ENCODE measurements at places on chromosomes 4 and X. TPM values are rescaled to one million over a fixed set of nuclear protein-coding genes. Genes with fewer than 3 reads are reported as not detected.

The ARX gene
- total RNA-seq = 0.16 TPM

The IL15 gene
- 3.3 TPM for total RNA-seq

The NUDT10 gene
- 25.2 TPM for total RNA-seq

The MAGED4B gene
- 164 TPM for total RNA-seq
